Fibroblast of lung (primary cell): ENCODE measurements at places on chromosomes 16 and 17. TPM values are rescaled to one million over a fixed set of nuclear protein-coding genes. Genes with fewer than 3 reads are reported as not detected.

DNA sequence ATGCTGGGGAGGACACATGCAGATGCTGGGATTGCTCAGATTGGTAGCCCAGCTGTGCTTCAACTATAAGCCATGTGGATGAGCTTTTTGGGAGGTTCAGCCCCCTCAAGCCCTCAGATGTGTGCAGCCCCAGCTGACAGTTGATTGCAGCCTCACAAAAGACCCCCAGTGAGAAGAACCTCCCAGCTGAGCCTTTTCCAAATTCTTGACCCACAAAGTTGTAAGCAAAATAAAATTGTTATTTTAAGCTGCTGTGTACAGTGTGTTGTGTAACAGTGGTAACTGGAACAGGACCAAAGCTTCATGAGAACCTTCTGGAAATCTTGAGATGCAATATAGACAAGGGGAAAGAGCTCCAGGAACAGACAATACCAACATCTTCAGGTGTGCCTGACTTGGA is 156.8 kb upstream of the IRX3 start:
- no peak for DNase-seq

Gene PYY
- 0.33 TPM in 1 of 2 replicates, not detected in the other for total RNA-seq

Gene KRTAP4-4
- total RNA-seq = not detected in 2 replicates

DNA sequence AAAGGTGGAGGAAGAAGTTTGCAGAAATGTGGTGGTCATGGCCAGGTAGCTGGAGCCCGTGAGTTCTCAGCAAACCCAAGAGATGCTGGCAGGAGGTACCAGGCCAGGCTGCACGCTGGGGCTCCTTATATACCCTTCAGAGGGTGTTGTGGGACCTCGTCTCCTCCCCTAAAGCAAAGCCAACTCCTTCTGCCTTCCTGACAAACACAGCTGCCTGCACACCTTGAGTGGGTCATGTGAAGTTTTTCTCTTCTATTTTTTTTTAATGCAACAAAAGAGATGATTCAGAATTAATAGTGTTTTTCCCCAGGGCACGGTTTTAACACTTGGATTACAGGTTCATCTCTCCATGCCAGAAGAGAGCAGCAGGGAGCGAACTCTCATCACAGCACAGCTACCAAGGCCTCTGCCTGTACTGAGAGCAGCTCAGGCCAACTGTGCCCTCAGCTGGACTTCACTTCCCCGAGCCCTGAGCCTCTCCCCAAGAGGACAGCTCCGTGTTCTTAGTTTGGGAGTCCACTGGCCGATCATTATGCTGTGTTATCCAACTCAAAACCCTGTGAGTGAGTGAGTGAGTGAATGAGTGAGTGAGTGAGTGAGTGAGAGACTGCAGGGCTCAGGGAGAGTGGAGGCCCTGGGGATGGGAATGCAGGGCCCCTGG is at the start of gene KRT15:
Gene KRT15 (minus strand): TSS at position 102 of the 661 bp plus-strand sequence. CDS start 63 bp downstream, at position 39.
- DNase-seq = no peak

DNA sequence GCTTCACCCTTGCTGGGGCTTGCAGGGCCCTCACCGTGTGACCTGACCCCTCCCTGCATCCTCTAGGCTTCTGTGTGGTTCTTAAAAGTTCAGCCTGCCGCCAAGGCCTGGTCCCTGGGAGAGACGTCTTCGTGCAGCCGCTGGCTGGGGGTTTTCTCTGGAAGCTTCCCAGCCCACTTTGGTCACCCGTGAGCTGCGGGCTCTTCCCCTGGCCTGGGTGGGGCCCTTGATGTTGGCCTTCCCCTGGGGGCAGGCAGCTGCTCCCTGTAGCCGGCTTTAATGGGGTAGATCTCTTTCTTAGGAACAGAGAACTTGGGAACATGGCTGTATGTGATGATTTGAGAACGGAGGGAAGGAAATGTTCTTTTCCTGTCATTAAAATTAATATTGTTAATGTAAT is 32.7 kb downstream of the ZNF750 start:
- no peak for DNase-seq

DNA sequence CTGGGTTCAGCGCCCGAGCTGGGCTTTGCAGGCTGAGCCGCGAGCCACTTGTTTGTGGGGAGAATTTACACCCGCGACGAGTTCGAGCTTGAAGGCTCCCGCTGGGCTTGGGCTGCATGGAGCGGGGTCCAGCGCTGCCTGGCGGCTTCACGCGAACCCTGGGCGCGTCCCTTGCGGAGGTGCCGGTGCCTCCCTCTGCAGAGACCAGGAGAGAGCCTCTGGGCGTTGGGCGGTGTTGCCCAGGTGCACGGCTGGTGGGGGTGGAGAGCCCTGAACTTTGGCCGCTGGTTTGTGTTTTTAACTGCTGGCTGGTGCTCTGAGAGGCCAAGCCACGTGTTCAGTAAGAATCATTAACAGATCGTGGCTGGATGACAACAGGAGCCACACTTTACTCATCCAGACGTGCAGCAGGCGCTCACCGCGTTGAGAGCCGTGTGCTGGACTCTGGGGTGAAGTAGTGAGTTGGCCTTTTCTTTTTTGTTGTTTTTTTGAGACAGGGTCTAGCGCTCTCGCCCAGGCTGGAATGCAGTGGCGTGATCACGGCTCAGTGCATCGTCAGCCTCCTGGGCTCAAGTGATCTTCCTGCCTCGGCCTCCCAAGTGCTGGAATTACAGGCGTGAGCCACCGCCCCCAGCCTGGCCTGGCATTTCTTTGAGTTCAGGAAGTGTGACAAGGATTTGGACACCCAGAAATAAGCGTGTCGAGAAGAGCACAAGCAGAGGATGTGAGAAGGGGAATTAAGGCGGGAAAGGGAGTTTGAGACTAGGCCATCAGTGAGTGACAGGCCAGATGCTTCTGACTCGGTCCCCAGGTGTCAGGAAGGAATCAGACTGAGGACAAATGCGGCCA is 827 bp downstream of the CDK10 start:
- peak; percentile 67 for DNase-seq

DNA sequence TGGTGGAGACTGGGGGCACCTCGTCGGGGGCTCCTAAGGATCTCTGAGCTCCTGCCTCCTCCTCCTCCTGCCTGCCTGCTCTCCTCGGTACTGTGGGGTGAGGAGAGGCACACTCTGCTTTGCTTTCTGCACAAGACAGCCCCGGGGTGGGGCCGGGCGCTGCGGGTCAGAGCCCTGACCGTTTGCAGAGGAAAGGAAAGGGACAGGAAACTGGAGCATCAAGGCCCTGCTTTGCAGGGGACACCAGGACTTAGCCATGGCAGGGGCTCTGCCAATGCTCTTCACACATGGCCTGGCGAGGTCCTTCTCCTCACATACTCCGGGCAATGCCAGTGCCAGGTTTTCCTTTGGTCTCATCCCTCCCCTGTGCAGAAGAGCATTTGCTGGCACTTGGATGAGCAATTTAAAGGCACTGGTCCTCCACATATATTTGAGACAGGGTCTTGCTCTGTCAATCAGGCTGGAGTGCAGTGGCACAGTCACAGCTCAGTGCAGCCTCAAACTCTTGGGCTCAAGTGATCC is 23.8 kb upstream of the DOC2B start:
- no peak for DNase-seq

- DNase-seq = peak; percentile 58
These were observed 32.4 kb upstream of the IRX3 start for GRCh38 chr16:54318941-54319340.

GRCh38 chr17:16943541-16944333 is 28.2 kb downstream of the TNFRSF13B start:
- DNase-seq = no peak

Gene CD300LB
- total RNA-seq = not detected in 2 replicates

Gene MILR1
- 4.4 and 9.1 TPM in 2 replicates for total RNA-seq

DNA sequence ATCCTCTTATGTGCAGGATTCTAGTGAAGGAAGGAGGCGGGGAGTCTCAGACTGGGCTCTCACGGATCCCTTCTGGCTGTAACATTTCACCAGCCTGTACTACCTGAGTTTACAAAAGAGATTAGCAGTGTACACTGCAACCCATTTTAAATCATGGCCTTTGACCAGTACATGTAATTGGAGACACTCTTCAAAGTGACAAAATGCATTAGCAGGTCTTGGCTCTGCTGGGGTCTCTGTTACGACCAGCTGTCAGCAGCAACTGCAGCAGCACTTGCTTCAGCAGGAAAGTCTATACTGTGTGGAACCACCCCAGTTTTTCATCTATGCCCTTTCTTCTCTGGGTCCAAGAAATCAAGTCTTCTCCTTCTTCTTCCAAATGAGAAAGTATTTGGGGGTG is 322.8 kb upstream of the ASIC2 start:
- DNase-seq = no peak

Gene HSF4
- total RNA-seq = 25.8 and 31.3 TPM in 2 replicates

- no peak for DNase-seq
These were observed 50.2 kb downstream of the WSCD1 start for GRCh38 chr17:6120351-6120750.

Gene PPP1R1B
- total RNA-seq = under 0.01 and 0.26 TPM in 2 replicates

DNA sequence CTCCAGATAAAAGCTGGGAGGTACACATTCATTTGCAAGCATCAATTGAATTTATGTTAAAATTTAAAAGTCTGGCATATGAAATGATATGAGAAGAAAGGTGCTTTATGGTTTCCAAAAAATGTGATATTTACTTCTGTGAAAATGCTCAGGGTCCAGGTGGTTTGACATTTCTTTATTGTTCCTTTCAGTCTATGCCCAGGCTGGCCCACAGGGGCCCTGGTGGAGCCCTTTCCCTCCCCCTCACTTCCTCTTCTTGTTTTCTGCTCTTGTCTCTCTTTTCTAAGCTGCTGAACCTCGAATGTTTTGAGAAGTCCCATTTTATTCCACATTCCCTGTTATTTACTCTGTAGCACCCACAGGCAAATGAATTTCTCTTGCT is 127.8 kb downstream of the HS3ST3B1 start:
- no peak for DNase-seq

- no peak for DNase-seq
These were observed 14.5 kb upstream of the PITPNM3 start for GRCh38 chr17:6570731-6571451.

- peak; percentile 44 for DNase-seq
These were observed at the start of gene DNASE1 for GRCh38 chr16:3654249-3654991. Gene DNASE1 (plus strand): TSS chr16:3654691. CDS start chr16:3655374, 683 bp downstream.

GRCh38 chr17:81298325-81298990 is 3.4 kb upstream of the SLC38A10 start:
- no peak for DNase-seq

DNA sequence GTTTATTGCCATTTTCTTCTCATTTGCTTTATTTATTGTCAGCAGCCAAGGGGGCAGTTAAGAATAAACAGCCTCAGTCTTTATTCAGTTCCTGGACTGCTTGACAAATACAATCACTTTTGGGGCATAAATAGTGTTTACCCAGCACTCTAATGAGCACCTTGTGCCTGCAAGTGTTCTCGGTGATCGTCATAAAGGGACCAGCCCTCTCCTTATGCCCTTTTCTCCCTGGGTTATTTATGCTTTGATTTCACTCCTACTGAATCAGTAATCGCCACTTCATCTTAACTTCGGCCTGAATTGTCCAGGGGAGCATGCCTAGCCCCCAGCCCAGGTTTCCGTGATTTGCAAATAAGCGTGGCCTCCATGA is 55.7 kb upstream of the CACNG5 start:
- DNase-seq = no peak

Gene FBXW10
- total RNA-seq = under 0.01 and 0.17 TPM in 2 replicates
